Stimulated activated CD8-positive, alpha-beta memory T cell treated with anti-CD3 and anti-CD28 coated beads, Interleukin-4, amount 100 ng/mL, for 1 hour (primary cell): ENCODE measurements at places on chromosomes 3 and 15.

- no peak for DNase-seq
These were observed 321.8 kb upstream of the MME start for GRCh38 chr3:154758109-154758868.

DNA sequence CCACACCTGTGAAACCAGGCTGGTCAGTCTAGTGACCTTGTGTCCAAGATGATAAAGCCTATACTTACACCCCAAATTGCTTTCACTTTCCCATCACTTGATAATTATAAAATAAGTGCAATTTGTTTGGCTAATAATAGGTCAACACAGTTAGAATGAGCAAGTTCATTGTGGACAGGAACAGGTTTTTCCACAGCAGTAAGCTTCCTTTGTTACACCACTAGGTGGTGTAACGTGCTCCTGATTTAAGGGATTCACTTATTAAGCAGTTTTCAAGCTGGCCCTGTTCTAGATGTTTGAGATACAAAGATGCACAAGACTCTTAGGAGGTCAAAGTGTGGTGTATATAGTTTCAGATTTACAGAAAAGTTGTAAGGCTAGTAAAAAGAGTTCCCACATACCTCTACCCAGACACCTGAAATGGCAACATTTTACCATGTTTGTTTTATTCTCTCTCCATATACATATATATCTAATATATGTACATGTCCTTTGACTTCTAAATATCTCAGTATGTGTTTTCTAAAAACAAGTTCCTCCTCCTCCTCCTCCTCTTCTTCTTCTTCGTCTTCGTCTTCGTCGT is 6.8 kb upstream of the MFSD1 start:
- DNase-seq: no peak

DNA sequence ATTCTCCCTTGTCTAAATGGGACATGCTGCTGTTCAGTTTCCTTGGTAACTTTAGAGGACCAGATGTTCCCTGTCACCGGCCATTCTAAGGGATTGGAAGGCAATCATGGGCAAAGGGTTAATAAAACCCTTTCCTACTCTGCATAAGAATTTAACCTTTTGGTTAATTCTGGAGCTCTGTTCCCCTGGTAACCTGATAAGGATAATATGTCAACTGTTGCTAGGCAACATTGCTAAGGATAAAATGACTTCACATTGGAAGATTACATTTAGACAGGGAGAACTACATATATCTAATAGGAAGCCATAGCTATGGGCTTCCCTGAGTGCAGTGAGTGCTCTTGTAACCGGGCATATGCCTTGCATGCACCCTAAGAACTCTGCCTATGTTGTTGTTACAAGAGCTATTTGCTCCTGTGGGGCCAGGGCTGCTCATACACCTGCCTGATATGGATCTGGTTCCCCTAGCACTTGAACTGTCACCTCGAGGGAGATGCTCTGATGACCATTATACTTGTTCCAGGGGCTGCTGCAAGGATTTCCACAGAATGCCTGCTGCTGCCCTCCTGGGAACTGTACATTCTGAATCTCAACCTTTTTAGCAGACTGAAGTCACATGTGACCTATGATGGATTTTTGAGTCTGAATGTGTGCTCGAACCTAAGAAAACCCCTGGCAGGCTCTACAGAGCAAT is 326.3 kb upstream of the PDZRN3 start:
- no peak for DNase-seq

DNA sequence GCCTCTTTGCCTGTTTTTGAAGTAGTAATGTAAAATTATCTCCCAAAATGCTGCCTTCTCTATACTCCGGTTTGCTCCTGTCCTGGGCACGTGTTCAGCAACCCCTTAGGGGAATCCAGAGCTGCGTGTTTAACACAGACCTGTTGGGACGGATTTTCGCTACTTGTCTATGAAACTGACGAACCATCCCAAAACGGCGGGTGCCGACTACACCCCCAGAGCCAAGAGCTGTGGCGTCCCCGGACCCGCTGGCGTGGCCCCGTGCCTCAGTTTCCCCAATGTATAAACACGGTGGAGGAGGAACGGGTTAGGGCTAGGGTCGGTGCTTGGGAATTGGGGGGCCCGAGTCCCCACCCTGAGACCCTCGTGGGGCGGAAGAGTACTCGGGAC is 473 bp downstream of the FHIT start:
- DNase-seq: no peak

- DNase-seq: no peak
These were observed 249.3 kb upstream of the FEZF2 start for GRCh38 chr3:62622553-62623174.

- no peak for DNase-seq
These were observed 153.9 kb upstream of the PPP2R3A start for GRCh38 chr3:135811651-135812050.

DNA sequence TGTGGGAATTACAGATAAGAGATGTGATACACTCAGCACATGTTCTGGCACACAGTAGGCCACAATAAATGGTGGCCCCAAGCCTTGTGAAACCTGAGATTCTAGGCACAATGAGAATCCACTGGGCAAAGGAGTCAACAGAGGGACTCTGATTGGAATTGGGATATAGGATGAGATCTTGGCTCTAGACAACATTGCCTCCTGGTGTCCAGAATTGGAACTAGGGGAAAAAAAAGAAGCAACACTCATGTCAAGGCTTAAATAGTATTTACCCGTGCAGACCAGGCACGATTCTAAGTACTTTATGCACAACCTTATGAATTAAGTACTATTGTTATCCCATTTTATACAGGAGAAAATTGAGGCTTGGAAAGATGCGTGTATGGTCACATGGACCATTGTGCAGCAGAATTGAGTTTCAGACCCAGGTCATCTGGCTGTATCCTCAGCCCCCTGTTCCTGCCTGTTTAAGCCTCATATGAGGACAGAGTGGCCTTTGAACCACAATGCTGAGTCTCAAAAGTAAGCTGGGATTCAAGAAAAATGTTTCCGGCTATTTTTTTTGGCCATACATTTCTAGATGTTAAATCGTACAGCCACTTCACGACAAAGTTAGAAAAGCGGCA is 124.8 kb downstream of the SV2B start:
- no peak for DNase-seq

DNA sequence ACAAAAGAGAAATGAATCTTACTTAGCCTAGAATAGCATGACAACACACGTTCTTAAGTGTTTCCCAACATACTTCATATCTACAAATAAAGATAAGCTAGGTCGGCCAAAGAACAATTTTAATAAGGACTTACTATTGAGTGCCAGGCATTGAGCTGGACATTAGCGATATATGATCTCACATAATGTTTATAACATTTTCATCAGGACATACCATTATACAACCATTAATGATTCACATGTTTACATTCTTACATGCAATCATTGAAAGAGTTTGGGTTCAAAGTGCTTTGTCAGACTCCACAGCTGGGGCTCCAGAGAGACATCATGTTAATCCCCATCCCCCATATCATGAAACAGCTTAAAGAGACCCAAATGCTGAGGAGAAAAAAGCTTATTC is 189.0 kb downstream of the STT3B start:
- no peak for DNase-seq

DNA sequence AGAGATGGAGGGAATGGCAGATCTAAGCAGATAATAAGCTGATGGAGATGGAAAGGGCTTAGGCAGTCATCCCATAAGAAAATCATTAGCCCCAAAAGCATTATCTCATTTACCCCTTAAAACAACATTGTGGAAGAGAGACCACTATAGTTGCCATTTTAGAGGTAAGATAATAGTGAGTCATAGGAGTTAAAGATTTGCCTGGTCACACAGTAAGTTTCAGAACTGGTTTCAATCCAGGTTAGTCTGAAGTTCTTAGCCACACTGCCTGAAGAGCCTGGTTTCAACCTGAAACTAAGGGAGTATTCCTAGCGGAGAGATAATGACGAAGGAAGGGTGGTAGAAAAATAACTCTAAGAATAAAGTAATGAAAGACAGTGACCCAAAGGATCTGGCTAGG is 13.0 kb upstream of the UBR1 start:
- no peak for DNase-seq

DNA sequence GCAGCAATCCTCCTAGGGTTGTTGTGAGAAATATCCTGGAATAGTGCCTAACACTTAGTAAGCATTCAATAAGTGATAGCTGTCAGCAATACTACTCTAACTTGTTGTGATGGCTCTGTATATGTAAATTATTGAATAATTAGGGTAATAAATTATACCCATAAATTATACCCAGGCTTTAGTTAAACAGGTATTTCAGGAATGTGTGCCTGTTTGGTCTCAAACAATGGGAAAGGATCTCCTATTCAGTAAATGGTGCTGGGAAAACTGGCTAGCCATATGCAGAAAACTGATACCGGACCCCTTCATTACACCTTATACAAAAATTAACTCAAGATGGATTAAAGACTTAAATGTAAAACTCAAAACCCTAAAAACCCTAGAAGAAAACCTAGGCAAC is 14.8 kb upstream of the ARNT2 start:
- no peak for DNase-seq

DNA sequence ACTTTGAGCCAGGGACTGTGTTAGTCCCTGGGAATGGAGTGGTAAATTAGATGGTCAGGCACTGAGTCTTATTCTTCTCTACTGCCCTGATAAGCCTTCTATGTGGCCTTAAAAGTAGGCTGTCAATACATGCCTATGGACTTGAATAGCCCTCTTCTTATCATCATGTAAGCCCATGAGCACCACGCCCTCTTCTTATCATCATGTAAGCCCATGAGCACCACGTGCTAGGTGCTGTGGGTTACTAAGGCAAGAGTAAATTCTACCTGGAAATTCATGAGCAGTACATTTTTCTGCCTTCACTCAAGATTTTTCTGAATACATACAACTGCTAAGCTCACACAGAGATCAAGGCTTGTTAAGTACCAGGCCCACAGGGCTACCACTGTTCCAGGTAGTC is 68.5 kb downstream of the DHX30 start:
- DNase-seq: no peak

- DNase-seq: no peak
These were observed 320.5 kb upstream of the THBS1 start for GRCh38 chr15:39260391-39260790.

GRCh38 chr3:189146848-189147247 is 24.9 kb upstream of the TPRG1 start:
- no peak for DNase-seq
